ENCODE measurements at places on chromosomes 6 and 20.

GRCh38 chr6:38853236-38853635 lies 138.1 kb downstream of the DNAH8 start:
- DNase-seq = no peak

- DNase-seq = no peak
Observed at GRCh38 chr6:87407561-87407900, 241 bp upstream of the CFAP206 start.

DNA sequence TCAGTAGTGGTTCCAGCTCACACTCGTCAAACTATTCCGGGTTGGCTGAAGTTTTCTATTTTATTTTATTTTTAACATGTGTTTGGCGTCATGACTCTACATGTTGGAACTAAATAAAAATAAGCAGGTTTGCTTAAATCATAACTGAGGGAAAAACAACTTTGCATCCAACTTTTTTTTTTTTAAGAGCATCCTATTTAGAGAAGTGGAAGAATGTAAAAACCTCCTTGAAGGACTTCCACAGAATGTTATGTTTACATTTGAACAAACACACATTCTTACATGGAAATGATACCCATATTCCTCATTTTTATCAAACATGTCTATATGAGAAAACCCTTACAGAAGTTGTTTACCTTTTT lies 659 bp downstream of the PRDM1 start:
- no peak for DNase-seq

- no peak for DNase-seq
Observed at GRCh38 chr6:3899970-3900439, 50.8 kb downstream of the FAM50B start.

- no peak for DNase-seq
Observed at GRCh38 chr20:54067606-54068174, 2.7 kb downstream of the BCAS1 start.

GRCh38 chr6:124747349-124747748 lies 214.9 kb upstream of the RNF217 start:
- DNase-seq = peak; percentile 8

- DNase-seq = peak; percentile 68
Observed at GRCh38 chr6:21587961-21588480, 5.5 kb upstream of the SOX4 start.

- DNase-seq = no peak
Observed at GRCh38 chr20:19594896-19595295, 163.2 kb upstream of the RIN2 start.

GRCh38 chr6:168132531-168133167 lies 53.6 kb upstream of the FRMD1 start:
- DNase-seq = peak; percentile 68

DNA sequence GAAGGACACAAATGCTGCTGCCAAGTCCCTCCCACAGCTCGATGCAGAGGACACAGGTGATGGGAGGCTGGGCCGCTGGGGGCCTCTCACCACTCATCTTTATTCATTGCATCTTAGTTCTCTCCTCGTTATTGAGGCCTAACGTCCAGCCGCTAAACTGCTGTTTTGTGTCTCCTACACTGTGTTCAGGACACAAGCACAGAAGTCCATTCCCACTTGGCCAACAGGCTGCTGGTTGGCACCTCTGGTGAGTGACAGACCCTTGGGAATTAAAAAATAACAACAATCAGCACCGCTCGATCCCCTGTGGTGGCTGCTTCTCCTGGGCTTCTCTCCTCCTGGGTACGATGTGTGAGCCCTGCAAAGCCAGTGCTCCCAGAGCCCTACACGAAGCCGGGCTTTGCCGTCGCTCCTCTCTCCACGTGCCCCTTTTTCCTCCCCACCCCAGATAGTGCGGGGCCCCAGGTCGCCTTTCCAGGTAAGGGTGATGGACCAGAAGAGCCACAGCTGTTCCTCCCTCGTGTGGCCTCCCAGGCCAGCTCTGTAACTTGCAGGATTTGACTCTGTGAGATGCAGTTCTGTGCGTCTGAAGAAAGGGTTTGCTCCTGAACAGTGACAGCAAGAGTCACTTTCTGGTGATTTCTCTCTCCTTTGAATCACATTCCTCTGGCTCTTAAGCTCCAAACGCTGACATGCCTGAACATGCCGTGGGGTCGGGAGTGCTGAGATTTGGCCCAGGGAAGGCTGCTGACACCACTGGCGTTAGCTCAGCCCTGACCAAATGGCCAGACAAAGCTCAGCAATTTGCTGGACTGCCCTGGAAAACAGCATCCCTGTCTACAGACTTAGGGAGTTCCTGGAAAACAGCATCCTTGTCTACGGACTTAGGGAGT lies 59.3 kb downstream of the DLL1 start:
- peak; percentile 20 for DNase-seq

DNA sequence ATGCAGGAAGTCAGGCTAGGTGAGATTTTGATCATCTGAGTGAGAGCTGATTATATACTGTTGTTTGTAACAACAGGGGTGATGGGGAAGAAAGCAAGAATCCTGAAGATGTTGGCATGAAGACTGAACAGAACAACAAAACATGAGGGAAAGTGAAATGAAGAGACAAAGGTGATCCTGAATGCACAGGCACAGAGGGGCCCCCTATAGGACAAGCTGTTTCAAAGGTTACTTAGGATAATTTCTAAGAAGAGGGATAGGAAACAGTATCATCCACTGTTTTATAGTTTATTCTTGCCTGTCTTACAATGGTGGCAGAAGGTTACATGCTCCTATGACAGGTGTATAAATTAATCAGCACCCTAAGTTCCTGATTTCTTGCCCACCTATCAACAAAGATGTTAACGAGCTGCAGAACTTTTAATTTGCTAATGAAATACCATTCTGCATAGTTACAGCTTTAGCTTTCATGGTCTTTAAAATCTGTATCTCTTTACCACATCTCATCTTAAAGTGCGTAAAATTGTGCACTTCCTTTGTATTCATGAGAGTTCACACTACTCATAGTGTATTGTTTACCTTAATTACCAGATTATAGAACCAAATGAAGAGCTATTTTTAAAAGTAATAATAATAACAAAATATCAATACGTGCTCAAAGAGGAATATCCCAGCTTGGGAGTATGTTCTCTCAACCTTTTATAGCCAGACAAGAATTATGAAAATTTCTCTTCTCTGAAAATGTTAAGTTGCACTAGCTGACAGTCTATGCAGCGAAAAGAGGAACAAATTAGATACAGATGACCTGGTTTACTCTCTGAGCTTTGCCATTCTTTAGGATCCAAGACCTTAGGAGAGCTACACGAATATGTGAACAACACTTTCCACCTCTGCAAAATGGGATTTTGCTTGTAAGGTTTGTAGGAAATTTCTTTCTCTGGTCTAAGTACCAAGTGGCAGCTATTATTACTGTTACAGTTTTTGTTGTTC lies 192.5 kb downstream of the EDN1 start:
- no peak for DNase-seq

DNA sequence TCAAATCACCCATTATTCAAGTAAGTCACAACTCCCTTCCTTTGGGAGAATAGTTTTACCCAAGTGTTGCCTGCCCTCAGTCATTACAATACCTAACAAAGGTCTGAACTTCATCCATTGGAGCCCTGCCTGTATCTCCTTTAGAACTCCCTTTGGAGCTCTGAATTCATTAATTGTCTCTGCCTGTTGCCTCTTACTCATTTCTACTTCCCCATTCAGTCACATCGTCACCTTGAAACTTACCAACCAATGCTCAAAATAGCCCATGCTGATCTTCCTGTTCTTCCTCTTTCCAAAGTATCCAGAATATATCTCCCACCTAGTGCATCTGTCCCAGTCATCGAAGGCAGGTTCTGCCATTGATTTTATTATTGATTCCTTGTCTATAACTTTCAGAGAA lies 120.7 kb upstream of the ADGRF1 start:
- no peak for DNase-seq

All from cardiac muscle cell (in vitro differentiated cells and primary cell).